GM23248 (cell line): ENCODE measurements at places on chromosomes 11 and 22.
A peak's percentile ranks its signal among the peaks of the same experiment; 100 is the strongest.

- no peak for DNase-seq
Observed at GRCh38 chr22:44537467-44537866, 39.4 kb upstream of the RTL6 start.

DNA sequence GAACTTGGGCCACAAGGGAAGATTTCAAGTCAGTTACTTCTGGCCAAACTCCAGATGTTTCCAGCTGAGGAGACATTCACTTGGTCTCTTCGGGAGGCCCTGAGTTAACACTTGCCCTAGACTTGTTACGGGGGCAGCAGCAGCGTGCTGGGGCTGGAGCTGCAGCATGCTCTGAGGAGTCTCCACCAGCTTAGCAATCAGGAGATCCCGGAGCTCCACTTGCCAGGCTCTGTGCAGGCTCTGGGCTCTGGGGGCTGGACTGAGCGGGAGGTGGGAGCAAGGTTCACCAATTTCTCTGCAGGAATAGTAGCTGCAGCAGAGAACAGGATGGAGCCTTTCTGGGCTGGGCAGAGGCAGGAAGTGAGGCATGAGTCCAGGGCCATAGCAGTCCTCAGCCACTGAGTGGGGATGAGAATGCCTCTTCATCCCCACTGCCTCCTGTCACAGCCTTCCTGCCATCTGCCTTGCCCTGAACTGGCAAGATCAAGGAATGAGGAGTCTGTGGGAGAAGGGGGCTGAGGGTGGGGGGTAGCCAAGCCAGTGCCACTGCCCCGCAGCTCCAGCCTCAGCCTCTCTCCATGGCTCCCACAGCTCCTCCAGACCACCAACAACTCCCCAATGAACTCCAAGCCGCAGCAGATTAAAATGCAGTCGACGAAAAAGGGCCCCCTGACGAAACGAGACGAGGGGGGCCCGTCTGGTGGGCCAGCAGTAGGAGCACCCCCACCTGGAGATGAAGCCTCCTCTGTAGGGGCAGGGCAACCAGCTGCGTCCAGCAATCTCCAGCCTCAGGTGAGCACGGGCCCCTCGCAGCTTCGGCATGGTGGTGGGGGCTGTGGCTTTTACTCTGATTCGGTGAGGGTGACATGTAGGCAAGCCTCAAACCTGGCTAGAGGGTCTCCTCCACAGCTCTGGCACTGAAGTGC lies 23.4 kb downstream of the GTPBP1 start:
- no peak for DNase-seq

- DNase-seq: no peak
Observed at GRCh38 chr11:44555031-44555800, 10.2 kb upstream of the CD82 start.

DNA sequence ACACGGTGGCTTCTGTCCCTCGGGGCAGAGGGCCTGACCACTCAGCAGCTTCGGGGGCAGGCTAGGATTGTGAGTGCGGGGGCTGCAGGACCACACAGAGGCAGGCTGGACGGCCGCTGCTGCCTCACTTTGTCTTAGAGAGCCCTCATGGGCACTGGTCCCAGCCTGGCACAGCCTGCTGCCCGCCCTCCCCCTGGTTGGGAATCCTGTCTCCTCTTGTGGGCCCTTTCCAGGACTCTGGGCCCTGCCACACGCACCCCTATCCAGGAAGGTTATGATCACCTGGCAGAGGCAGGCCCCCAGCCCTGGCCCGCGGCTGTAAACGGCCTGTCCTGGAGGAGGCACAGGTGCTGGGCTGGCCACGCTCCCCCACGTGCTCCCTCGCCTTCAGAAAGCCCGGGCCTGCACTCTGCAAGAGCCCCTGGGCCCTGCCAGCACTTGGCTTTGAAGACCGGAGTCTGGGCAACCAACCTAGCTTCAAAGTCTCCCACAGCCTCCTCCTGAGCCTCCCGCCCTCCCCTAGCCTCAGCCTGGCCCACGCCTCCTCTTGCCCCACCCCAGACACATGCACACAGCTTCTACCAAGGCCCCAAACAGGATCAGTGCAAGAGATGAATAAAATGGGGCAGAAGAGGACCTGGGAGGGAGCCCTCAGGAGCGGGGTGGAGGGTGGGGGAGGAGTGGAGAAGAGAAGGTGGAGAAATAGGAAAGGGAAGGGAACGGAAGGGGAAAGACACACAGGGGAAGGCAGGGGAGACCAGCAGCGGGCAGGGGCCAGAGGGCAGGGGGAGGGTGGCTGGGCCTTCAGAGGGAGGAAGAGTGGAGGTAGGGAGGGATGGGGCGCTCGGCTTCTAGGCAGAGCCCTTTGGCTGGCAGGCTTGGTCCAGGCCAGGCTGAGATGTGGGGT lies 31.0 kb downstream of the SYT7 start:
- DNase-seq: no peak

DNA sequence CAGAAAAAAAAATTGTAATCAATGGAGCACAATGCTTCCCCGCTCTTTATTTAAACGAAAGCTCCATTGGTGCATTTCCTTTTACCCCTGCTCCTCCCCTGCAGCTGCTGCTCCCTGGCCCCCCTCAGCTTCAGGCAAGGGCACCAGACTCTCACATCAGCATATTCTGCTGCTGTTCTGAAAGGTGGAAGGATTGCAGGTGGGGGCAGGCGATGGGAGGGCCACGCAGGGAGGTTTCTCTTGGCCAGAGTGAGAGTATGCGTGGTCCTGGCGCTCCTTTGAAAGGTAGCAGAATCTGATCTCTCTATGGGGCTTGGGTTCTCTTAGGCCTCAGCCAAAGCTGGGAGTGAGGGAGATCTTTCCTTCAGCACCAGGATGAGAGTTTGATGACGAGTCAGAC lies 240.9 kb upstream of the CADM1 start:
- DNase-seq: no peak

GRCh38 chr11:36280531-36280930 lies 8.7 kb downstream of the COMMD9 start:
- no peak for DNase-seq

DNA sequence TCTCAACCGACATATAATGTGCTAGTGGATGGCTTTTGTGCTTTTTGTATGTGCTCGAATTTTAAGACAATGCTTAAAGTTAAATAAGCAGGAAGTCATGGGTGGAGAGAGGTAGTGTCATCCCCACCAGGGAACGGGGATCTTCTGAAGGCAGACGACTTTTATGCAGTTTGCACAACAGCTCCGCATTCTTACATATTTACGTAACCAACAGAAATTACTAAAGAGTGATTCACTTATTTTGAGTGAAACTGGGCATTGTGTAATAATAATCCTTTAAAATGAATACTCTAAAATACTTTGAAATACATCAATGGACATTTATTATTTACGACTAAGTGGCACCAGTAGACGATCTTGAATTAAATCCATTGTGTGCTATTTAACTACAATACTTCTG lies 305.1 kb downstream of the CNTN5 start:
- DNase-seq: peak; percentile 91

- no peak for DNase-seq
Observed at GRCh38 chr11:102695201-102695600, 10.4 kb downstream of the MMP27 start.

DNA sequence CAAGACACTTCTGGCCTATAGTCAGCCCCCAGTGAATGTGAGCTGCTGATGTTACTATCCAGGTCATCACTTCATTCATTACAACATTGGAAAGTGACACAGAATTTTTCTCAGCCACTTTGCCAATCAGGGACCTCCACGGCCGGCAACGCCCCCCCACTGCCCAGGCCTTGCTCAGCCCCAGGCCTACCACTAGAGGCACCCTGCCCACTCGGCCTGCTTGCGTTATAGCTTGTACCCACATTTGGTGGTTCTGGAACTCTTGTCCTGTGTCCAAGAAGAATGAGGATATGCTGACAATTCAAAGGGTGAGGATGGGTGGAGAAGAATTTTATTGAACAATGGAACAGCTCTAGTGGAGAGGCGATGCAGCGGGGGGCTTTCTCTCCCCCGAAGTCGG lies 96.2 kb downstream of the TSPAN18 start:
- peak; percentile 52 for DNase-seq

- DNase-seq: peak; percentile 54
Observed at GRCh38 chr11:74179234-74180052, 8.4 kb downstream of the PPME1 start.

GRCh38 chr11:120613264-120614226 lies 102.0 kb downstream of the GRIK4 start:
- DNase-seq: no peak

DNA sequence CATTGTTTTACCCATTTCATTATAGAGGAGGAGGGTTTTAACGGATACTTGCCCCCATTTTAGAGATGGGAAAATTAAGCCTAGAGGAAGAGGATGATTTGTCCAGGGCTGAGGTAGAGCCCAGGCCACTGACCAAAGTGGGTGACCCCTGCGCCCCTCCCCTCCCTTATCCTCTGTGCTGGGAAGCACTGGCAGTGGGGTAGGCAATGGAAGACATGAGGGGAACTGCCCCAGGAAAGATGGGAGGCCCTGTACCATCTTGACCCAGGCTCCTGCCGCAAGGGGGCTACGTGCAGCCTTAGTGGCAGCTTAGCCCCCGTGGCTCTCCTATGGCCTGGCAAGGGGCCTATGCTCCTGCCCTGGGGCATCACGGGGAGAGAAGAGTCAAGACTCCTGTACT lies 76.4 kb upstream of the MYOD1 start:
- DNase-seq: no peak

DNA sequence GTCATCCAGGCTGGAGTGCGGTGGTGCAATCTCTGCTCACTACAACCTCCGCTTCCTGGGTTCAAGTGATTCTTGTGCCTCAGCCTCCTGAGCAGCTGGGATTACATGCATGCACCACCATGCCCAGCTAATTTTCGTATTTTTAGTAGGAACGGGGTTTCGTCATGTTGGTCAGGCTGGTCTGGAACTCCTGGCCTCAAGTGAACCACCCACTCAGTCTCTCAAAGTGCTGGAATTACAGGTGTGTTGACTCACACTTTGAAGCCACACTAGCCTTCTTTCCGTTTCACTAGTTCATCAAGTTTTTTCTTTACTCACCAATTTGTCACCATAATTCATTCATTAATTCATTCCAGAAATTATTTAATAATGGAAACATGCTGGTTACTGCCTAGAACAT lies 298.4 kb upstream of the MTNR1B start:
- DNase-seq: no peak

GRCh38 chr11:1889224-1889930 lies 2.3 kb downstream of the PRR33 start:
- no peak for DNase-seq

GRCh38 chr22:41284465-41284864 lies 1.5 kb downstream of the RANGAP1 start:
- DNase-seq: no peak

GRCh38 chr11:16026849-16027248 lies 329.5 kb downstream of the SOX6 start:
- no peak for DNase-seq

GRCh38 chr11:74024261-74025029 lies 15.6 kb upstream of the UCP3 start:
- peak; percentile 90 for DNase-seq

DNA sequence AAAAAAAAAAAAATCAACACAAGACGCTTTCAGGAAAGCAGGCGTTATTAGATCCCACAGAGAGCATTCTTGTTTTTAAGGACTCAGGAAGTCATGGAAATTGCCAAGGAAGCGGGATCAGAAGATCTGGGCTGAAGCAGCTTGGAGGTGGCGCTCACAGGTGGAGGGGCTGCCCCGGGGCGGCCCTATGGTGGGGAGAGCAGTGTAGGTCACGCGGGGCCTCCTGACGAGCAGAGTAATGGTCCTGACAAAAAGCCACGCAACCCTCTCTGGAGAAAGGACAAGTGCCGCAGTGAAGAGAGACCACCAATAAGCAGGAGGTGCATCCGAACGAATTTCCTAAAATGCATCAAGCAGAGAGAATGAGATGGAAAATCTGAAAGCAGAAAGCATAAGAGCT lies 407.0 kb downstream of the BRD1 start:
- DNase-seq: no peak

GRCh38 chr11:6666302-6667183 lies 10.9 kb upstream of the DCHS1 start:
- no peak for DNase-seq

DNA sequence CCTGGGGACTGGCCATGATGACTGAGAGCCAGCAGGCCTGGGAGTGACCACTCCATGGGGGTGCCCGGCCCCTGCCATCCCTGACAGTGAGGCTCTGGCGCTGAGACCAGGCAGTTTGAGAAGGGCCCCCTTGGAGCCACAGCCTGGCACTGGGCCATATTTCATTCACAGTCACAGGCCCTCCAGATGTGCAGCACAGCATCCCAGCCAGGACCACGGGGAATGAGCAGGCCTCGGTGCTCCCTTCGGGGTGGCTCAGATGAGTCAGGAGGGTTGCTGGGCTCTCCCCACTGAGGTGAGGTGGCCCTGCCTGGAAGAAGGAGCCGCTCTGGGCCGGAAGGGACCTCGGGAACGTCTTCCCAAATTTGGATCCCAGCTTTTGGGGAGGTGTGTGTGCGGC lies 53.0 kb downstream of the GRAMD4 start:
- peak; percentile 23 for DNase-seq

DNA sequence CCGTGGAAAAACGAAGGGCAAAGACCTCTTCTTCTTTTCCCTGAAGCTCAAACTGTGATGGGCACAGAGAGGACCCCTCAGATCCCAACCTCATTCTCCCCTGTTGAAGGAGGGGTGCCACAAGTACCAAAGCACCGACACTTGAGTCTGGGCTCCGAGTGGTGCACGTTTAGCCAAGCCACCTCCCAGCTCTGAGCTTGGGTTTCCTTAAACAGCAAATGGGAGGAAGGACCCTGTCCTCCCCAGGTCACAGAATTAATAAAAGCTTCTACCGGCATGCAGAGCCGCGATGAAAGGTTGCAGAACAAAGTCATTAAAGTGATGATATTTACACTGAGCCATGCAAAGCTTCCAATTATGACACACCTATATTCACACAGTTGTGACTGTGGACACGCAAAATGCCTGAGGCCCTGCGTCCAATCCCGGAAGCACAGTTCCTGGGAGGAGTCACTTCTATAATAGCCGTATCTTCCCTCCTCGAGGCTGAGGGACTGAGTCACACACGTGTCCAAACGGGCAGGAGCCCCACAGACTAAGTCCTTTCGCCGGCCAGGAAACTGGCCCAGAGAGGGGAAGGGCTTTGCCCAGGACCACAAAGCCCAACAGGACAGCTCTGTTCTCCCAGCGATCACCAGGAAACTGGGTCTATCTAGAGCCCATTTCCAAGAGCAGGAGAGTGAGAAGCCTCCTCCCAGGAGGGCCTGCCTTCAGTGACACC lies 922 bp upstream of the CSNK1E start:
- peak; percentile 99 for DNase-seq

DNA sequence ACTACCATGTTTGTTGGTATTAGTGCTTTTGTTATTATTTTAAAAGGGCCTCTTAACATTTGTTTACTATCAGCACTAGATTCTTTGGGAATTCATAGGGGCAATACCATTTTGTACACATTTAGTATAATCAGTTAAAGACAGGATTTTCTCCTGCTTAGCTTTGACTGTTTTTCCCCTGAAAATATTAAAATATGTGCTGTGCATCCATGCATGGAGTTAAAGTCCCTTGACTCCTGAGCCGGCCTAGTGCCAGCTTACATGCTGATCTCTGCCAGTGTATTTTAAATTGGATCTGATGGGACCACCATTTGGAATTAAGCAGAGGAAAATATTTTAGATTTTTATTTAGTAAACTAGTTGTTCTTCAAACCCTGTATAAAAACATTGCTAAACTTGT lies 161.4 kb downstream of the METTL15 start:
- DNase-seq: no peak

- peak; percentile 33 for DNase-seq
Observed at GRCh38 chr11:515131-515530, 8.1 kb upstream of the RNH1 start.

- no peak for DNase-seq
Observed at GRCh38 chr22:41957941-41958556, 6.1 kb downstream of the SMIM45 start.
